Frontal cortex (tissue), 4 donors: ENCODE measurements at places on chromosomes 1 and 21. TPM values are rescaled to one million over a fixed set of nuclear protein-coding genes. Genes with fewer than 3 reads are reported as not detected.

DNA sequence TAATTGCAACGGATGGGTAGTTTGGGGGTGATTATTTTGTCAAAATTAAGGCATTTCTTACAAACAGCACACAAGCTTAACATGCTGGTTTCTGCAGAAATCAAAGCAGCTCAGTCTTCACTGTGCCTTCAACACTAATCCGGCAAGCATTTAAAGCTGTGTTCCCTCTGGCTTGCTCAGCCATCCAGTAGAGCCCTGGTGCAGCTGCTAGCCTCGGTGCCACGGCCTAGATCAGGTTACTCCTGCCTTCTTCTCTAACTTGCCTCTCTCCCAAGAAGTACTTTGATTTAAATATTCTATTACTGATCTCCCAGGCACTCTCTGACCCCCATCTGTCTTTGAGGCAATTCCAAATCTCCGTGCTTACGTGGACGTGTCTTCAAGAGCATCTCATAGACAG lies 85.6 kb downstream of the GREM2 start:
- no peak for DNase-seq

DNA sequence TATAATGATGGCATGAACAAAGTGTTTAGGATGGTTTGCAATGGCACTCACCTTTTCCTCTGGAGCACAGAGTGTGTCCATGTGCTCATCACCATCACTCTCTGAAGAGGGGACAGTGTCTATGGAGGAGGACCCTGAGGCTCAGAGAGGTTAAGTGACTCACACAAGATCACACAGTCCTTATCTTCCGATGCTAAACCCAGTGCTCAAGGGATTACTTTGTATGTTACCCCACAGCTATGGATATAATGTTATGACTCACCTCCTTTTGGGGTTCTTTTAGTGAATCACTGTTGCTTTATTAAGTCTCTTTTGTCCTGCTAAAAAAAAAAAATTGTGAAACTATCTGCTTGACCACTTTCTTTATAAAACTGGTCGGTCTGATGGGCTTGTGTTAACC lies 67.6 kb downstream of the TENT5C start:
- no peak for DNase-seq

DNA sequence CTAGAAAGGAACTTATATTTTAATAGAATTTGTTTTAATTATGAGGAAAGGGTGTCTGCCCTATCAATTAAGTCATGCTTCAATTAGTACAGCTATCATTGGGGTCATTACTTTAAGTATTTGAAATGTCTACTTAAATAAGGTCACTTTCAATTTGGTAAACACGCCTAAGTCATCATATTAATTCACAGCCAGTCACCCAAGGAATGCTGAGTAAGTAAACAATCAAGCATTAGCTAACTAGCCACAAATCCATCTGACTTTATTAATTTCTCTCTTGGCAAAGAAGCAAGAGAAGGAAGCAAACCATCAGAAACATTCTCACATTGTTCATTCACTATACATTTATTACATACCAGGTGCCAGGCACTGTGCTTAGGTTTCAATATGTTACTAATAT lies 1.2 kb upstream of the LRRC52 start:
- no peak for DNase-seq

DNA sequence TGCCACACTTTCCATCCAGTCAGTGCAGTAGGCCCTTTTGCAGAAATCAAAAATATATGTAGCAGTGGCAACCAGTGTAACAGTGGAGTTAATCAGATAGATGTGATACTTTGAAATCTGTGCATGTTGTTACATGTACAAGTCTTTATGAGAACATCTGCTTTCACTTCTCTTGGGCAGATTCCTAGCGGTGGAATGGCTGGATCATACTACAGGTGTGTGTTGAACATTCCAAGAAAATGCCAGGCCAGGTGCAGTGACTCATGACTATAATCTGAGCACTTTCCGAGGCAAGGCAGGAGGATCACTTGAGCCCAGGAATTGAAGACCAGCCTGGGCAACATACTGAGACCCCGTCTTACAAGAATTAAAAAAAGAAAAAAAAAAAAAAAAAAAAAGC lies 55.3 kb downstream of the GNB1 start:
- no peak for DNase-seq

Gene PEAR1
- 0.41 TPM for total RNA-seq

Gene B3GALT5
- total RNA-seq = 0.41 TPM

Gene SEMA6C
- 16.7 TPM for total RNA-seq

Gene ELAVL4
- total RNA-seq = 137 TPM
